ENCODE measurements at places on chromosomes 4 and X.

DNA sequence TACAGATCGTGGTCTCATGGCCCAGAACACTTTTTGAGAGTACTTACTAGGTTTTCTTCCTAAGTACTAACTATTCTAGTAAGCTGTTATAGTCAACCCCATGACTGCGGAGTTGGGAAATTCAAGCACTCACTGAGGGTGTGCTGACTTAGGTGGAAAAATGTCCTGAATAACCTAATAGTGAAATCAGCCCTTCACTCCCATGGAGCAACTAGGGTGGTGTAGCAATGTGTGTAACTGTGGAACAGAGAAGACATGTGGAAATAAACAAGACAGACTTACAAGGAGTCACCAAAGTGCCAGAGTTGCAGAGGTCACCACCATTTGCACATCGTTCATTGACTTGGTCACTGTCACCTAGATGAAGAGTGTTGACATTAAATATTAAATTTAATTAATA, 12.1 kb upstream of the VSIG4 start:
- DNase-seq, result no peak

GRCh38 chr4:158042591-158043030, 130.2 kb downstream of the GASK1B start:
- peak; percentile 53 for DNase-seq

DNA sequence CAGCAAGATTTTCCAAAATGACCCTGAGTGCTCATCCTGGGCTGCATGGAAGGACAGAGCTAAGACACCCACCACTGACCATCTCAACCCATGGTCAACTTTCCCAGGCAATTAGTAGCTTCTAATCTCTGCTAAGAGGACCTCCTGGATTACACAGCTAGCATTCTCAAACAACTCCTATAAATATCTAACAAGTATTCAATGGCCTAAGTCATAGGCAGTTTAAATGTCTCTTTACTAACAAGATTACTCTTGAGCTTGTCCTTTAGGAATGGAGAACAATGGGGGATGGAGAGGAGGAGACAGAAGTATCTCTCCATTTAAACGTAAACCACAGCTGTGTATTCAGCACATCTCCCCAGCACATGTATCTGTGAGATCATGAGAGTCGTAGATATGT, 118.1 kb downstream of the WDFY3 start:
- DNase-seq, result no peak

DNA sequence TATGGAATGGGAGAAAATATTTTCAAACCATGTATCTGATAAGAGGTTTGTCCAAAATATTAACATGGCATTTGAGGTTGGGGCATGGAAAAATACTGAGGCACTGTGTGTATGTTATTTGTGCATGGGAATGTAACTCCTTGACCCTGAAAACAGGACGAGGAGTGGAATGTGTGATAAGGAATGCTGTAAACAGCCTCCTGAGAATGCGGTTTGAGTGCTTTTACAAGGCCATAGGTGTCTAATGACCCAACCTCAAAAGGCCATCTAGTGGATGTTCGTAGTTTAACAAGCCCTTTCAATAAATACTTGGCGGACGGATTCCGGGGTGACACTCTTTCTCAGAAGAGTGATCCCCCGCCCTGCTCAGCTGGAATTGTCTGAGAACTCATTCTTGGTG, 162.9 kb upstream of the USP9X start:
- DNase-seq, result no peak

GRCh38 chr4:89681671-89682070, 155.3 kb downstream of the SNCA start:
- DNase-seq, result no peak

All from AG04449 (cell line).